ENCODE measurements at places on chromosomes 1 and 21. TPM values are rescaled to one million over a fixed set of nuclear protein-coding genes. Genes with fewer than 3 reads are reported as not detected.

- no peak overlapping the region for H3K4me3 ChIP-seq
- peaks cover 5% of the 10 kb centered on the region for H3K36me3 ChIP-seq
- no peak overlapping the region for H3K27ac ChIP-seq
- H3K4me1 ChIP-seq = no peaks in the 10 kb centered on the region
Measured at GRCh38 chr1:180195916-180196315, 34.1 kb upstream of the LHX4 start.

GRCh38 chr1:175539986-175540385 is 203.4 kb downstream of the TNR start:
- H3K4me3 ChIP-seq = no peak overlapping the region
- DNase-seq = no peak
- peaks cover 4% of the 10 kb centered on the region for H3K27me3 ChIP-seq
- H3K36me3 ChIP-seq = no peaks in the 10 kb centered on the region

- H3K27ac ChIP-seq = peak overlapping the region; percentile 54
- no peaks in the 10 kb centered on the region for H3K36me3 ChIP-seq
- H3K27me3 ChIP-seq = no peaks in the 10 kb centered on the region
- peak; percentile 90 for DNase-seq
- peaks cover 7% of the 10 kb centered on the region for H3K4me1 ChIP-seq
- no peak overlapping the region for H3K4me3 ChIP-seq
Measured at GRCh38 chr1:221117548-221117951, 238.3 kb downstream of the HLX start.

The KCNE2 gene
- total RNA-seq = 0.27 TPM

The ATP1A4 gene
- total RNA-seq = not detected

GRCh38 chr1:86394416-86394815 is 1.7 kb downstream of the ODF2L start:
- H3K27ac ChIP-seq = peak overlapping the region; percentile 4
- H3K4me1 ChIP-seq = peaks cover 12% of the 10 kb centered on the region
- H3K36me3 ChIP-seq = no peaks in the 10 kb centered on the region
- H3K4me3 ChIP-seq = peak overlapping the region; percentile 48

DNA sequence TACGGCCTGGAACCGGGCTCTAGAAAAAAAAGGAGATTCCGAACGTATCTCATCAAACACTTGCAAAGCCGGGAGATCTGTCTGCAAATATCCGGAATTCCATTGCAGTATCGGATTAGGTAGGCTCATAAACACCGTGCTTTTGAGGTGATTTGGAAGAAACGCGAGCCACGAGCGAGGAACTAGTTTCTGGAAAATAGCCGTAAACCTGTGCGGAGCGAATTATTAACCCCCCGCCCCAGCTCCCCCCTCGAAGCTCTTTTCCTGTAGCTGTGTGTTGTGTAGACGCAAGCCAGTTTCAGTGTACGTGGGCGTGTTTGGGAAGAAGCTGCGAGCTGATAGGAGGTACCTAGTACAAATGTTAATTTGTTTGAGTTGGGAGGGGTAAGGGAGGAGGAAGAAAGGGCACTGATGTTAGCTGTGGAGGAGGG is 1.1 kb downstream of the RALGPS2 start:
- no peaks in the 10 kb centered on the region for H3K36me3 ChIP-seq
- H3K4me1 ChIP-seq = peaks cover 12% of the 10 kb centered on the region
- H3K27me3 ChIP-seq = no peaks in the 10 kb centered on the region
- H3K4me3 ChIP-seq = peak overlapping the region; percentile 89
- H3K27ac ChIP-seq = peak overlapping the region; percentile 73
- DNase-seq = peak; percentile 88

Data from astrocyte (in vitro differentiated cells and primary cell).